ENCODE measurements at places on chromosomes 1 and 21.

DNA sequence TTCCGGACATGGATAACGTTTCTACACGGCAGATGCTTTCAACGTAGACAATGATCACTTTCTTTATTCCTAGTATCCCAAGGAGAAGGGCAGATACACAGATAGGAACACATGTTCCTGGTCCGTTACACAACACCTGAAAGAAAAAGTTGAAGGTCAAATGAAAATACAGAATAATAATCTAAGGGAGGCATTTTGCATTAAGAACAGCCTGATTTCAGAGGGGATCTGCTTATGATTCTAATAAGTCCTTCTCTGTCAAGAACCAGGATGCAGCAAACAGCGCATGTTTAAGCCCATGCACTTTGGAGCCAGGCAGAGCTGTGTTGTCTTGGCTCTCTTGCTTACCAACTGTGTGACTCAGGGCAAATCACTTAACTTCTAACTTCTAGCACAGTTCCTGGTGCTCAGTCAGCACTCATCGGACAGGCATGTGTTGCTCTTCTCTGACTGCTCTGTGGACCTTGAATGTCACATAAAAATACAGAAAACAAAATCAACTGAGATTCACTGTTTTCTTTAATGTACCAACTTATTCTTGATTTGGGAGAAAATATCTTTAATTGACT, 56.3 kb upstream of the CNN3 start:
- DNase-seq, result no peak

DNA sequence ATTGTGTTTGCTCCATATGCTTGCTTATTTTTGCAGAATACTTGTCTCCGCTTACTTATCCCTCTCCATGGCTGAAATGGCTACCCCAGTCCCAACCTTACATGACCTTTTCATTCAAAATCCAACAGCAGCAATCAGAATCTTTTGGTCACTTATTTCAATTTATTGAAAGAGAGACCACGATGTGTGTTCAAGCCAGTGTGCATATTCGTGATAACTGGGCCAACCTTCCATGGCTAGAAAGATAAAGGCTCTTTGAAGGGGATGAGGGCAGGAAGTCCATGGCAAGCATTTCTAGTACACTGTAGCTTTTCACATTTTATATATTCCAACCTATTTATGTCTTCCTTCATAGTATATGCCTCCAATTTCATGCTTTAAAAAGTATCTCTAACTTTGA, 23.1 kb downstream of the HSD11B1 start:
- DNase-seq, result no peak

GRCh38 chr1:166164995-166165660, 1.7 kb downstream of the FAM78B start:
- no peak for DNase-seq

- DNase-seq, result no peak
Observed at GRCh38 chr1:53134042-53134485, 8.4 kb downstream of the SLC1A7 start.

GRCh38 chr1:248793592-248793991, 32.1 kb downstream of the SH3BP5L start:
- no peak for DNase-seq

DNA sequence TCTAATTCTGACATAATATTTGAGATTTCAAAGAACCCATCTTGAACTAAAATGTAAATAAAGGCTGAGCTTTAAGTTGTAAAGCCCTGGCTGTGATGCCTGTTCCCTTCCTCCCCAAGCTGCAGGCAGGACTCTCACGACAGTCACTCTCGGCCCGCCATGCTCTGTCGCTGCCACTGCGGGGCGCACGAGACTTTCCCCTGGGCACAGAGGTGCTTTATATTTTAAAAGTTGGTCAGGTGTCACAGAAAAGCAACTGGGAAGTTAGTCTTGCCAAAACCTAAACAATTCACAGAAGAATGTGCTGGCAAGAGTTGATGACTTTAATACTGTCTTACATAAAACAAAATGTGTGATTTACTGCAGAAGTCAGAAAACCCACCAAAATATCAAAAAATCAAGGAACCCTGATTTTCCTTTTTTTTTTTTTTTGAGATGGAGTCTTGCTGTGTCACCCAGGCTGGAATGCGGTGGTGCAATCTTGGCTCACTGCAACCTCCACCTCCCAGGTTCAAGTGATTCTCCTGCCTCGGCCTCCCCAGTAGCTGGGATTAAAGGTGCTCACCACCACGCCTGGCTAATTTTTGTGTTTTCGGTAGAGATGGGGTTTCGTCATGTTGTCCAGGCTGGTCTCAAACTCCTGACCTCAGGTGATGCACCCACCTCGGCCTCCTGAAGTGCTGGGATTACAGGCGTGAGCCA, 10.7 kb downstream of the LRRC47 start:
- no peak for DNase-seq

DNA sequence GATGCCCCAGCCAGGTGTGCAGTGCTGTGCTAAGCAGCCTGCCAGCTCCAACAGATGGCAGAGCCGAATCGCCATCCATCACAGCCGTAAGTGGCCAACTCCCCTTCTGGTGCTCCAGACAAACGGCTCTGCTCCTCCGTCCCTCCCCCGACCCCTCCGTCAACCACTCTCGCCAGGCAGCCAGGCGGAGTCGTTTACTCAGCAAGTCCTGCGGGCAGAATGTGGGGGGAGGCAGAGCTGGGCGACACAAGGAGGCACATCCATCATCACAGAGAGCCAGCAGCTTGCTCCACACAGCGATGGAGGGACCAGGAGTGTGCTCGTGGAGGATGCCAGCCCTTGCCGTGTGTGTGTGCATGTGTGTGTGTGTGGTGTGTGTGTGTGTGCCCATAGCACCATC, 206.6 kb upstream of the GRIK3 start:
- DNase-seq, result no peak

- DNase-seq, result no peak
Observed at GRCh38 chr21:20701235-20701634, 297.0 kb upstream of the NCAM2 start.

DNA sequence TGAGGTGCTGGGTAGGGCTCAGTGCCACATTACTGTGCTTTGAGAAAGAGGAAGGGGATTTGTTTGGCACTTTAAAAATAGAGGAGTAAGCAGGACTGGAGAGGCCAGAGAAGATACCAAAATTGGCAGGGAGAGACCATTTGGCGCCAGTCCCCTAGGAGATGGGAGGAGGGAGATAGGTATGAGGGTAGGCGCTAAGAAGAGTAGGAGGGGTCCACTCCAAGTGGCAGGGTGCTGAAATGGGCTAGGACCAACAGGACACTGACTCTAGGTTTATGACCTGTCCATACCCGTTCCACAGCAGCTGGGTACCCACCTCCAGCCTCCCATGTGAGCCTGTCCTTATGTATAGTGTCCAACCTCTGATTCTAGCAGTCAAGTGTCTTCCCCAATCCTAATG, 1.0 kb upstream of the CRTC2 start:
- no peak for DNase-seq
